G401 (cell line): ENCODE measurements at places on chromosomes 4 and X. TPM values are rescaled to one million over a fixed set of nuclear protein-coding genes. Genes with fewer than 3 reads are reported as not detected.

Gene ANKRD37
- 1.6 and 5.8 TPM in 2 replicates for total RNA-seq

Gene COL4A6
- total RNA-seq = not detected in 2 replicates

GRCh38 chrX:1391370-1391706 lies 575 bp downstream of the SLC25A6 start:
- no peak for DNase-seq

DNA sequence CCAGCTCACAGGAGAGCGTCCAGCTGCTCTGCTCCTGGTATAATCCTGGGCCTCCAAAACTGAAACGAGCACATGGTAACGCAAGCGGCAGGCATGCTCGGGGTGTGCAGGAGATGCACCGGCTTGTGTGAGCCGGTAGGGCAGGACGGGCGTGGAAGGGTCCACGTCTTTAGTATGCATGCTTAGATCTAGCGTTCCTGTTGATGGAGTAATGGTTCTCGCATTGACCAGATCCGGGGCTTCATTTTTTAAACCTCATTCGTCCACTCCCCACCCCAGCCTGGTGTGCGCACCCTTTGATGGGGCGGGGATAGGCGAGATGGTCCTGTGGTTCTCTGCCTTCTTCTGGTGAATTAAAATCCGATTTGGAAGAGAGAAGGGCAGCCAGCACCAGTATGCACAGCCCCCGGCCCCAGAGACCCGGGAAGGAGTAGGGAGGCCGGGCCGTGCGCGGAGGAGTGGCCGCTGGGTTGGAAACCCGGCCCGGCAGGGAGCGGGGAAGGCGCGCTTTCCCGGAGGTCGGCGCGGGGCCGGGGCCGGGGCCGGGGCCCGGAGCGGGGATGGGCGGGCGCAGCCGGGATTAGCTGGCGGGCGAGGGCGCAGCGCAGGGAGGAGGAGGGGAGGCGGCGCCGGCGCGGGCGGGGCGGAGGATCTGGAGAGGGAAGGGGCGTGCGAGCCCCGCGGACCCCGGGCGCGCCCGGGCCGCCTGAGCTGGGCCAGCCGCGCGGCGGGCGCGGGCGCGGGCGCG lies 39.9 kb downstream of the FAM149A start:
- peak; percentile 73 for DNase-seq

GRCh38 chrX:116298956-116299355 lies 128.4 kb downstream of the AGTR2 start:
- no peak for DNase-seq

GRCh38 chrX:19388064-19388679 lies 44.4 kb downstream of the PDHA1 start:
- DNase-seq = no peak

- no peak for DNase-seq
Observed at GRCh38 chr4:184529283-184529682, 54.9 kb upstream of the IRF2 start.

GRCh38 chr4:143403553-143403820 lies 66.8 kb downstream of the GAB1 start:
- no peak for DNase-seq
